ENCODE measurements at places on chromosomes 1 and 21.

- no peak for DNase-seq
These were observed 9.4 kb upstream of the CTBS start for GRCh38 chr1:84583648-84584047.

GRCh38 chr1:119453021-119453420, 38.1 kb downstream of the HSD3B2 start:
- DNase-seq: no peak

GRCh38 chr1:154663471-154664060, 55.6 kb upstream of the ADAR start:
- DNase-seq: no peak

GRCh38 chr1:161305867-161306519, 3.8 kb downstream of the MPZ start:
- peak; percentile 73 for DNase-seq

GRCh38 chr1:3270403-3271245, 183.8 kb upstream of the ARHGEF16 start:
- DNase-seq: no peak

- DNase-seq: no peak
These were observed 19.7 kb downstream of the STPG1 start for GRCh38 chr1:24393892-24394291.

GRCh38 chr1:10754568-10755329, 41.7 kb downstream of the CASZ1 start:
- DNase-seq: no peak

GRCh38 chr1:235169986-235170385, 8.9 kb upstream of the RBM34 start:
- no peak for DNase-seq

DNA sequence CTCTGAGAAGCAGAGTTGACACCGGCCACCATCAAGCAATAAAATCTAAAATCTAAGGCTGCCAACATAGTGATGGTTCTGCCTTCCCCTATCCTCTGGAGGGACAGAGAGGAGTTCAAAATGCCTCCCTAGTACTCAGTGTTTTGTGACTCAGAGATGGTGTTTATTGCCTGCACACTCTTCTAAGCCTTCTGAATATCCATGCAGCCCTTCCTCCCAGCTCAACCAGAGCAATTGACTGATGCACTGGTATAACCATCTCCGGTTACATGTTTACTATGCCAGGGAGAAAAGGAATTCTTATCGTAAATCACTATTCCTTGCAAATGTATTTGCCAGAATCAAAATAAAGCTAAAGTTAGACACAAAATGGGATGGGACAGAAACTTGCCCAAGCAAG, 132.9 kb upstream of the RAB4A start:
- no peak for DNase-seq

DNA sequence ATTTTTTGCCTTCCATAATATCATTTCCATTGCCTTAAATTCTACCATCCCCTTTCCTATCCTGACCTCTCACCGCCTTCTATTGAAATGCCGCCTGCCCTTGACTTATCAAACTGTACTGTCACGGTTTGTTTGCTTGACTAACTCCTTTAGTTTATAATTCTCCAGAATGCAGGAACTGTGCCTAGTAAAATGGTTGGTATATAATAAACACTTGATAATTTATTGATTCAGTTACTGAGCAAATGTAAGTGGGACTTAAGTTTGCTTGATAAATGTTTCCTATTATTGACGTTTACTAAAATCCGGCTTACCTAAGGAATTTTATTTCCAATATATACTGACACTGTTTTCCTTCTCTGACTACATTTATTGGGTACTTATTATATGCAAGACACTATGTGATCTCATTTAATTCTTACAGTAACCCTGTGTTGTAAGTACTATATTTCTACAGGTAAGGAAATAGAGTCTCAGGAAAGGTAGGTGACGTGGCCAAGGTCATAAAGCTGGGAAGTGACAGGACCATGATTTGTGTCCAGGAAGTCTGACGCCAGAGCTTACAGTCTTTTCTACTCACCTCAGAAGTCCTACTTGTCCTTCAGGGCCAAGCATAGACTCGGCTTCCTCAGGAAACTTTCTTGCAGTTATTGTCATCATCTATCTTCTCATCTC, 35.7 kb downstream of the DPT start:
- DNase-seq: no peak

DNA sequence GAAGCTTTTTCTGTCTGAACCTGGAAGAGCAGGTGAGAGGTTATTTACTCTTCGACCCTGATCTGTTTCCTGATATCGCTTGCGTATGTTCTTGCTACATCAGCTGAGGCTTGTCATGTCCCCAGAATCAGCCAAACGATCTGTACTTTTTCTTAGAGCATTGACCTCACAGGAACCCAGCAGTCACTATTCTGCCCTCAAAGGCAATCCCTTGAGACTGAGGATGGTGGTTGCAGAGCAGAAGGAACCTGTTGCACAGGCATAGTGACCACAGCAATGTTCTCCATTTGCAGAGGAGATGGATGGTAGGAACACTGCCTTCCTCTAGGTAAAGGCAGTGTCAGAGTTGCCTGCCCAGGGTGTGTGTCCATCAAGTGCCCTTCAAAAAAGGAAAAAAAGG, 11.3 kb upstream of the LACTBL1 start:
- DNase-seq: no peak

DNA sequence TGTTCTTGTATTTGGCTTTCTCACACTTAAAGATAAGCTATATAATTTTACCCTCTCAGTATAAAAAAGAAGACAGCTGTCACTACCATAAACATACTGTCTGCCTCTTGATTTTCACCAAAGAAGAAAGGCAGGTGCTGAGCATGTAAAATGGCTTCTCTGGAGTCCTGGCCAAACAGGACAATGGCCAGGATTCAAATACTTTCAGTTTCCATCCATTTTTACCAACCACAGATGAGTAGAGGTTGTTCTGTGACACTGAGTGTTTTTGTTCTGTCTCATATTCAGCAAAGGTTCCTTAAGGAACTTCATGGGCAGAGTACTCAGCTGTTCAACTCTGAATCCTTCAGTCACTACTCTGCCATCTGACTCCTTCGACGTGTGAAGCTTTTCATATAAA, 29.4 kb upstream of the RAB3GAP2 start:
- DNase-seq: no peak

Data from activated CD8-positive, alpha-beta memory T cell treated with anti-CD3 and anti-CD28 coated beads for 1 hour (primary cell).